Stimulated activated CD4-positive, alpha-beta T cell treated with anti-CD3 and anti-CD28 coated beads, TNF-alpha, amount 100 ng/mL, for 4 hours (primary cell): ENCODE measurements at places on chromosomes 12 and 14.
A peak's percentile ranks its signal among the peaks of the same experiment; 100 is the strongest.

- no peak for DNase-seq
Observed at GRCh38 chr12:115324949-115325593, 641.1 kb upstream of the TBX3 start.

DNA sequence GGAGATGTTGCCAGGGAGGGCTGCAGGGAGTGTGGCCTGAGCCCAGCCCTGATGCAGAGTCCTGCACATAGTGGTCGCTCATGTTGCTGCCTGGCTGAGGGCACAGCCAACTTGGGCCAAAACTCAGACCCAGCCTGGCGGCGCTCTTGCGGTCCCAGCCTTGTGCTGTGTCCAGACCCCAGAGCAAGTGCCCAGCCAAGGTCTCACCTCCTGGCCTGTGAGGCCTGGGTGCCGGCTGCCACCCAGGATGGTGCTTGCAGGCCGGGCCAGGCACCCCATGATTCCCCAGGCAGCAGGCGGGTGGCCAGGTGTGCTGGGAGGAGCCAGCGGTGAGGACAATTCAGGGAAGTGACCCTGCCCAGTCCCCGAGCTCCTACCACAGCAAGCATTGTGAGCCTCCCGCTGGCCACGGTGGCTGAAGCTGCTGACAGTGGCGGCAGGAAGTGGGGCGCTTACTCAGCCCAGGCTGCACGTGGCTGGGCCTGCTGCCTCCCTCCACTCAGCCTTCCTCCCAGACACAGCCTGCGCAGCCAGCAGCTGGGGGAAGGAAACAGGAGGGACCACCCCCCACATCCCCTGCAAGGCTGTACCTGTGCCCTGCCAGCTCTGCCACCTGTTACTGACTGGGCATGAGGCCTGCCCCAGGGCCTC, 17.7 kb upstream of the PGF start:
- no peak for DNase-seq

GRCh38 chr12:8991371-8992345, 2.3 kb downstream of the KLRG1 start:
- DNase-seq, result no peak

DNA sequence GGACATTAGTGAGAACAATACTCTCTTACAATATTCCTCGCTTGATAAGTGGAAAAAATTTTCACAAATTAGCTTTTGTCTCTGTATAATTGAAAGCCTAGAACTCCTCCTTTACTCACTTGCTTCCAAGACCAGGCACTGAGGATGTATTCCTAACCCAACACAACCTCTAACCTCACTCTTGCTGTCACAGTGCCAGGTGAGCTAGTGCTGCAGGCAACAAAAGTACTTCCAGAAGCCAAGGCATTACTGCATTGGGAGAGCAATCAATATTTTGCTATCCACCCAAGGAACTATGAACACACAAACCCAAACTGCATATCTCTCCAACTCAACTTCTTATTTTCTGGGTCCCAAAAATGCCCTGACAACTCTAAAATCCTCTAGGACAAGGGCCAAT, 1081.0 kb downstream of the VRK1 start:
- DNase-seq, result no peak

GRCh38 chr14:69460093-69460701, 24.3 kb upstream of the PLEKHD1 start:
- DNase-seq, result peak; percentile 9

DNA sequence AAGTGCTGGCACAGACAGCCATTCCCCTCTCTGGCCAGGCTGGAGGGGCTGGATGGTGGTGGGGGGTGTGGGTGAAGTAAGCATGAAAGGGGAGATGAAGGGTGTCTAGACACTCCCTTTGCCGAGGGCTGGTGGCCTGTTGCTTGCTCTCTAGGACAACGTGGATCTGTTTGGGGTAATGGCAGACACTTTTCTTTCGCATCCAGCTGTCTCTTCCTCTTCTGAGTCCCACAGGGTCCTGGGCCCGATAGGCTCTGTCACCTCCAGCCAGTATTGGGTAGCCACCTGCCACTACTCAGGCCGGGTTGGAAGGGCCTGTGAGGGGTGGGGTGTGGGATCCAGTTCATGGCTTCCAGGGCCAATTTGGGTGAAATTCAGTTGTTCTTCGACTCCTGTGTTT, 218.1 kb downstream of the CACNA1C start:
- DNase-seq, result no peak

DNA sequence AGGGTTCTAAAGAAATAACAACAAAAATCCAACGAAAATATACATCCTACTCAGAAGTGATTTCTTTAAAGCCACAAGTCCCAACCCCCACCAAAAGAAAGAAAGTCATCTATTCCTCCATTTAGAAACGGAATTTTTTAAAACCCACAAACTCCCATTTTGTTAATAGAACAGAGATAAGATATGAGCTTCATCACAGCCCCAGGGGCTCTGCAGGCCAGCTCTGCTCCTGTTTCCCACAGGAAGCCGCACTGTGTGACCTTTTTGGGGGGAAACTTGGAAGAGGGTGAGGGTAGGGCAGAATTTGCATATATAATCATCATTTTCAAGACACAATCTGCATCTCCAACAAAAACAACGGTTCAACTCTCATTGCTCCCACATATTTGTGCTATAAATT, 2.8 kb downstream of the FBXL14 start:
- DNase-seq, result no peak

DNA sequence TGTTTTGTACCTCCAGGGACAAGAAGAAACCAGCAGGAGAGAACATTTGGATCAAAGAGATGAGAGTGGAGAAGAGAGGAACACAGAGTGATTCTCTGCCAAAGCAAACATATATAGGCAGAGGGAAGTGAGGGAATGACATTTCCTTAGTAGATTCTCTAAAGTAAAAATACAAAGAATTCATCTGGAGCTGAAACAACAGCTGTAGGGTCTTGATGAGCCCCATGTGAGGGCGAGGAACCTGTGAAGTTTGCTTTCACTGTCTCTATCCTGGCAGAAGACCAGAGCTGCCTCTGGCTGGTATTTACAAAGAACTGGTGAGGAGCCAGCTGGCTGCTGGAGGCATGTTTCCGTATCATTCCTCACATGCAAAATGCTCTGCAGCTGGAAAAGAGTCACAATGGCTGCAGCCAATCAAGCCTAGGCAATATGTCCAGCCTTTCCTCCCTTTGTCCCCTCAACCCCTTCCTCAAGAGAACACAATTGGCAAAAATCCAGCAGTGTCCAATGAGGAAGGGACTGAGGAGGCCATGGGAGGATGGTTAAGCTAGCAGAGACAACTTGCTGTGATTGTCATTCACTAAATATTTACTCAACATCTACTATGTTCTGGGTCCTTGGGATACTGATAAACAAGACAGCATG, 122.5 kb downstream of the PHLDA1 start:
- no peak for DNase-seq

GRCh38 chr12:57755194-57755453, 221 bp downstream of the MARCHF9 start:
- DNase-seq, result no peak

DNA sequence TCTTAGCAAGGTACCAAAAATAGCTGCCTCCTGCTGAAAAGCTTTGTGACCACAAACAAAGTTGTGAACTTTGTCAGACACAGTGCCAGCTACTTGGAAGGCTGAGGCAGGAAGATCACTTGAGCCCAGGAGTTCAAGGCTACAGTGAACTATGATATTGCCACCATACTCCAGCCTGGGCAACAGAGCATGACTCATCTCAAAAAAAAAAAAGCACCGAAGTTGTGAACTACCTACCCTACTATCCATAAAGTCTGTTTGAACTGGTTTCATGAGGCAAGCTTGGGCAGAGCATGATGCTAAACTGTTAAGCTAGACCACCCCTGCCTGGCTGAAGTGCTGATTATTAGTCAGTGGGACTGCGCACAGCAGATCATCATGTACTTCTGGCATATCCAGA, 75.5 kb downstream of the RAD52 start:
- DNase-seq, result no peak

DNA sequence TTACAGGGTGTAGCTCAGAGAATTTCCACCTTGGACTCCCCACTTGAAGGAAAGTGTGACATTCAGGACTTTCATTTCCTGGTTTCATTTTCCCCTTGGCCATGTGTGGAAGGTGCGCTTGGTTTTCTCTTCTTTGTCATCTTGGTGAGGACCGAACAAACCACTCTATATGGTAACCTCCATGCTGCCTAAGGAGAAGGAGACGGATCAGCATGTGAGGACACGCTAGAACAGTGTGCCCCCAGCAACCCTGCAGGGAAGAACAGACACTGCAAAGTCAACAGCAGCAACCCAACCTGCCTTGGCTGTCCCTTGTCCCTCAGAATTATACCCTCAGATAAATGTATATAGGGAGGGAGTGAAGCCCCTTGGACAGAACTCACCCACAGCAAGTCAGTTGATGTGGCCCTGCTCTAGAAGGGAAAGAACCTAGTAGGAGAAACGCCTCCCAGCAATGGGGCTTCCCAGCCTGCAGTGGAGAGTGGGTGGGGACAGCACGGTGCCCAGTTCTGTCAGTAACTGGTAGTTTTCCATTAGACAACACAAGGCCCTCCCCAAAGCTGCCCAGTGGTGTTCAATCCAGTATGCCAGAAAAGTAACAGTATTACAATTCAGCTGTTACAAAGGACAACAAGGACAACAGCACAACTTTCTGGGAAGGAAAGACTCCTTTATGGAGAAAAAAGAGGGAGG, 18.9 kb upstream of the COCH start:
- no peak for DNase-seq

DNA sequence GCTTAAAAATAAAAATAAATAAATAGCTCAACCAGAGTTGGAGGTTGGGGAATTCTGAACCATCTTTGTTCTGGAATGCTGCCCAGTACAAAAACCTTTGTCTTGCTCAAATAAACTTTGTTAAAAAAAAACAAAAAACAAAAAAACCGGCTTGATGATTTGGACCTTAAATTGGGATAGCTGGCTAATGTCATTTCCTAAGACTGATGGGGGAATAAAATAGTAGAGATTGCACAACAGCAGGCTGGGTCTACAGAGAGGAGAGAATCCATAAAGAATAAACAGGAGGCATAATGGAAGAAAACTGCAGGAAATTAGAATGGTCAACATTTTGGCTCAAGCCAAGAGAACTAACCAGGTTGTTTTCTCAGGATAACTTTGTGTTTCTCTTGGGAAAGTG, 370.9 kb downstream of the AEBP2 start:
- DNase-seq, result no peak

DNA sequence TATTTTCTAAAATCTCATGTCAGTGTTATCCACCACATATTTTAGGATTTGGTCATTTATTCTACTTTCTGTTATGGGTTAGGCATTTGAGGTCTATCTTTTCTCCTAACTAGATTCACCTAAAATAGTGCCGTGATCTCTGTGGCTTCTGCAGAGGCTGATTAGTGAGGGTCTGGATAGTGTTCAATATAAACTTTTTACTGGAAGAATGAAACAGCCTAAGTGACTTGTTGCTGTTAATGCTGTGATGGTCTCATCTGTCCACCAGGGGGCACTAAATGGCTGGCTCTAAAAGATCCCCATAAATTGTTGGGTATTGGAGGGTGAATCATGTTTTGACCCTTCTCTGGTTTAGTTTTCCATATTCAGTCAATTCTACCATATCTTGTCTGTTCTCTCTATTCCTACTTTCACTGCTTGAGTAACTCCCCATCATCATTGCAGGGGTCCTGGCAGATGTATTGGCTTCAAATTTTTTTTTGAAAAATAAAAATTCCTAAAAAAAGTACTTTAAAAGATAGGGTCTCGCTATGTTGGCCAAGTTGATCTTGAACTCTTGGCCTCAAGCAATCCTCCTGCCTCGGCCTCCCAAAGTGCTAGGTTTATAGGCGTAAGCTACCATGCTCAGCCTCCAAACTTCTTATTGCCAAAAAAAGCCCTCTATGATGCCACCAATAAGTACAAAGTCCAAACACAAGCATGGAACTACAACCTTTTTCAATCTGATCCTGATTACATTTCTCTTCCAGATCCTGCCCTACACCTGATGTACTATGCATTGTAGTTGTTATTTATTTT, 6.9 kb downstream of the PABPN1 start:
- peak; percentile 38 for DNase-seq

GRCh38 chr12:129607756-129608155, 296.1 kb downstream of the TMEM132D start:
- no peak for DNase-seq

- DNase-seq, result no peak
Observed at GRCh38 chr14:66143387-66144112, 342.6 kb upstream of the CCDC196 start.

- no peak for DNase-seq
Observed at GRCh38 chr14:36014236-36014635, 162.3 kb downstream of the PTCSC3 start.

GRCh38 chr14:68636597-68636996, 156.3 kb downstream of the ZFP36L1 start:
- no peak for DNase-seq

GRCh38 chr14:90755661-90756304, 60.4 kb downstream of the TTC7B start:
- DNase-seq, result no peak

- DNase-seq, result no peak
Observed at GRCh38 chr12:20501958-20502357, 133.6 kb downstream of the PDE3A start.

- peak; percentile 5 for DNase-seq
Observed at GRCh38 chr12:9364224-9365176, 156.3 kb upstream of the PZP start.

DNA sequence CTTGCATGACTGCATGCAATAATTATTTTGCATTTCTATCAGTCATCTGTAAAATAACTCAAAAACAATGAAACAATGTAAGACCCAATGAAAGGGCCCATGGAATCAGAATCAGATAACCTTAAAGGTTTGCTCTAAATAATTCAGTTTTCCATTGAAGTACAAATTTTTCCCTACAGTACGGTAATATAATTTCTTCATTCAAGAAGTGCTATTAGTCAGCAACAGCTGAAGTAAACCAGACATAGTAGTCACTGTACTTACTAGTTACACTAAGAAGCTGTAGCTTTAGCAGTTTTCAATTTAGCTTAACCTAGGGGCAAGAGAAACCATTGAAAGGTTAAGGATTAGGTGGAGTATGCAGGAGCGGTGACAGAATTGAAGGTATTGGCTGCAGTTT, 43.5 kb downstream of the BCAT1 start:
- DNase-seq, result no peak

DNA sequence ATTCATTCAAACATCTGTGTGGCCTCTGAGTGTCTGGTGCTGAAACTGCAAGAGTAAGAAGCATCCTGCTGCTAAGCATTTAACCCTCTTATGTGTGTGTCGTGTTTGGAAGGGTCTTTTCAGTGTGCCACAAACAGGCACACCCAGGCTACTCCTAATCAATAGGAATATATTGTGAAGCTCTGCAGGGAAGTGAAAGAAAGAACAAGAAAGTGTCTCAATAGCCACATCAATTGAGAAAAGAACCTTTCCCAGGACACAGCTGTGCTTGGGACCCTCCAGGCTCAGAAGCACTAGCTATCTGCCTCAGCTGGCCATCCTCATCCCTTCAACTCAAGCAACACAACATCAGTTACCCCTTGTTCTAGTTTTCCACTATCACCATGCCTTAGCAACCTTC, 13.4 kb upstream of the KRAS start:
- DNase-seq, result no peak

GRCh38 chr12:43147878-43148277, 404.1 kb downstream of the ADAMTS20 start:
- DNase-seq, result no peak

- DNase-seq, result no peak
Observed at GRCh38 chr12:77160931-77161330, 95.6 kb upstream of the E2F7 start.

GRCh38 chr12:105352940-105353635, 22.6 kb downstream of the C12orf75 start:
- no peak for DNase-seq

- DNase-seq, result no peak
Observed at GRCh38 chr12:68081561-68081960, 78.0 kb downstream of the IFNG start.

- no peak for DNase-seq
Observed at GRCh38 chr12:98653866-98654493, 8.9 kb downstream of the APAF1 start.
